T-helper 1 cell (primary cell): ENCODE measurements at places on chromosomes 13 and 19.

DNA sequence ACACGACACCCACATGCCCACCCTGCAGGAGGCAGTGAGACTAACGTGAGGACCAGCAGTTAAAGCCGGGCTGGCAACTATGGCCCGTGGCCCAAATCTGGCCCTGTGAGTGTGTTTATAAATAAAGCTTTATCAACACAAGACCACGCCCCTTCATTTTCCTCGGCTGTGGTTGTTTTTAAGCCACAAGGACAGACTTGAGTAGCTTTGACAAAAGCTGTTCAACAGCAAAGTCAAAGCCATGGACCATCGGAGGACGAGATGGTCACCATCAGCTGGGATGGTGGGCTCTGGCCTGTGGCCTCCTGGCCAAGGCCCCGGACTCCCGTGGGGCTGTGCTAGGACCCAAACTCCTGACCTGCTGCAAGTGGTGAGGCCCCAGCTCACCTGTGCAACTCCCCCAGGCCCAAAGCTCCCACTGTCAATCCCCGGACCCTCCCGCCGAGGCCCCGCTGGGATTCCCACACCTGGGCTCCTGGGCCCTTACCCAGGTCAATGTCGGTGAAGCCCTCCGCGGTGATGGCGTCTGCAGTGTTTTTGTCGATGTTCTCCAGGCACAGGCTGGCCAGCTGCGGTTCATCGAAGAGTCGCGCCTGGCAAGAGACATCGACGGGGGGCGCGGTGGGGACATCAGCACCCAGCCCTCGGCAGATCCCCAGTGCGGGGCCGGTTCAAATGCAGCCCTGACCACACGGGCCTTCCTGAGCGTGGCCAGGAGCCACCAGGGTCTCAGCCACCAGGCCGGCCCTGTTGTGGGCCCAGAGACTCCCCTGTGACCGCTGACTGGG, 25.1 kb downstream of the BTBD2 start:
- DNase-seq: no peak

GRCh38 chr19:58409010-58409790, 751 bp downstream of the ZNF584 start:
- DNase-seq: peak; percentile 26

DNA sequence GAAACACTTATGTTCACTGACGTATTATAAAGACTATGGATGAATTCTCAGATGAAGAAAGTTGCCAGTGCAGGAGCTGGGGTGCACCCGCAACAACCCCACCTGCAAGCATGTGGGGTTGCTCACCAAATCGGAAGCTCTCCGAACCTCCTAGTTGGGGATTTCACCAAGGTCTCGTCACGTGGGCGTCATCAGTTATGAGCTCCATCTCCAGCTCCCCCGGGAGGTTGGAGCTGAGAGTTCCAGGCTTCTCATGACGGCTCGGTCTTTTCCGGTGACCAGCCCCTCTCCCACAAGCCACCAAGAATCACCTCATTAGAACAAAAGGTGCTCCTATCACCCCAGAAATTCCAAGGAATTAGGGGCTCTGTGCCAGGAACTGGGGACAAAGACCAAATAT, 46.1 kb upstream of the TUBGCP3 start:
- no peak for DNase-seq

DNA sequence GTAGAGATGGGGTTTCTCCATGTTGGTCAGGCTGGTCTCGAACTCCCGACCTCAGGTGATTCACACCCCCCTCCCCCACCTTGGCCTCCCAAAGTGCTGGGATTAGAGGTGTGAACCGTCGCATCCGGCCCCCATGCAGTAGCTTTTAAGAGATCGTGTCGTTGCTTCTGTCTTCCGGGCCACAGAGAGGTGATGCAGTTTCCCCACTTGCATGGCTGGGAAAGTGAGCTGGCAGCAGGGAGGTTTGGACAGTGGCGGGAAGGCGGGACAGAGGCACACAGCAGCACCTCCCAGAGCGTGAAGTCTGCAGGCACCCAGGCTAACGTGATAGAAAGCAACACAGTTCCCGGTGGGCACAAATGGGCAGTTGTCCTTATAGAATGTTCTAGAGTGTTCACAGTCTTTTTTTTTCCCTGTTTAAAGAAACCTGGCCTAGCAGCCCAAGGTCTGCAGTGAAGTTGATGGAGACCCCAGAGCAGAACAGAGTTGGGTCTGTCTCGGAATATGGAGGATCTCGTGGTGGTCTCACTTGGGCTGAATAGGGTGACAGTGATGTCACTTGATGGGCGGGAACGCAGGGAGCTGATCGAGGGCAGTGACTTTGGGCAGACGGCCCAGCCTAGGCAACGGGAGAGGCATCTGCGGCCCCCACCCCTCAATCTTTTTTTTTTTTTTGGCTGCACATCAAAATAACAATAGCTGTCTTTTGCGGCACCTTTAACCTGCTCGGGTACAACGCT, 4.9 kb downstream of the UHRF1 start:
- no peak for DNase-seq

DNA sequence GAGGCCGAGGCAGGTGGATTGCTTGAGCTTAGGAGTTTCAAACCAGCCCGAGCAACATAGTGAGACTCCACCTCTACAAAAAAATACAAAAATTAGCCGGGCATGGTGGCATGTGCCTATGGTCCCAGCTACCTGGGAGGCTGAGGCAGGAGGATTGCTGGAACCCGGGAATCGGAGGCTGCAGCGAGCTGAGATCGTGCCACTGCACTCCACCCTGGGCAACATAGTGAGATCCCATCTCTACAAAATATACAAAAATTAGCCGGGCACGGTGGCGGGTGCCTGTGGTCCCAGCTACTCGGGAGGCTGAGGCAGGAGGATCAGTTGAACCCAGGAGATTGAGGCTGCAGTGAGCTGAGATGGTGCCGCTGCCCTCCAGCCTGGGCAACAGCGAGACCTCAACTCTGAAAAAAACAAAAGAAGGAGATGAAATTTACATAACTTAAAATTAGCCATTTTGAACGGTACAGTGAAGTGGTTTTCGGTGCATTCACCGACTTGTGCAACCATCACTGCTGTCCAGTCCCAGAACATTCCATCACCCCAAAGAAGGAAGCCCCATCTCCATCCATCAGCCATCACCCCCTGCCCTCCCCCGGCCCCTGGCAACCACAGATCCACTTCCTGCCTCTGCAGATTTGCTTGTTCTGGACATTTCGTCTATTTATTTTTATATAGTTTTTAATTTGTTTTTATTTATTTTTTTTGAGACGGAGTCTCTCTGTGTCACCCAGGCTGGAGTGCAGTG, 1.6 kb upstream of the AZU1 start:
- no peak for DNase-seq

DNA sequence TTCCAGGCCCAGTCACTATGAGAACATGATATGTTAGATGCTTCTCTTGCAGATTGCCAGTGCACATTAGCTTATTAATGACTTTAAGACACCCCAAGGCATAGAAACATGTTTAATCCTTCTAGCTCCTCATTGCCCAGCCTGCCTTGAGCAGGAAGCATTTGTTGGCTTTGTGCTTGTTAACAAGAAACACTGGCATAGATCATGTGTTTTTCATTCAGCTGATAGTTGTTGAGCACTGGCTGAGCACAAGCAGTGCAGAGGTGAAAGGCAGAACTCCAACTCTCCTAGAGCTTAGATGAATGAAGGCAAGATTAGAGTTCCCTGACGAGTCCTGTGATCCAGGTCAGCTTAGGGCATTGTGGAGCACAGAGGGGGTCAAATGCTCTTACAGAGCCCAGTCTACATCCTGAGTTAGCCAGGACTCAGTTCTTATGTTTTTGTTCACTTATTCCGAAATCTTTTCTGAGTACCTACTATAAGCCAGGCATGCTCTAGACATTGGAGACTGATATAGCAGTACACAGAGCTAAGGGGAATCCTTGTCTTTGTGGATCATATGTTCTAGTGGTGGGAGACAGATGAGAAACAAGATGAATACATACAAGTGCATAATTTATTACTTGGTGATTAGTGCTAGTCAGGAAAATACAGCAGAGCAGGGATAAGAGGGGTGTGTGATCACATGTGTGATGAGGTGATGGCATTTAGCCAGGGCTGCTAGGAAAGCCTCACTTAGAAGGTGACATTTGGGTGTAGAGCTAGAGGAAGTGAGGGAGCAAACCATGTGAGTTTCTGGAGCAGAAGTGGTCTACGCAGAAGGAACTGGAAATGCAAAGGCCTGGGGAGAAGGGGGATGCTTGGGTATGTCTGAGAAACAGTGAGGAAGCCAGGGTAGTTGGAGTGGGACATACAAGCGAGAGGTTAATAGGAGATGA, 101.2 kb downstream of the WASF3 start:
- no peak for DNase-seq

DNA sequence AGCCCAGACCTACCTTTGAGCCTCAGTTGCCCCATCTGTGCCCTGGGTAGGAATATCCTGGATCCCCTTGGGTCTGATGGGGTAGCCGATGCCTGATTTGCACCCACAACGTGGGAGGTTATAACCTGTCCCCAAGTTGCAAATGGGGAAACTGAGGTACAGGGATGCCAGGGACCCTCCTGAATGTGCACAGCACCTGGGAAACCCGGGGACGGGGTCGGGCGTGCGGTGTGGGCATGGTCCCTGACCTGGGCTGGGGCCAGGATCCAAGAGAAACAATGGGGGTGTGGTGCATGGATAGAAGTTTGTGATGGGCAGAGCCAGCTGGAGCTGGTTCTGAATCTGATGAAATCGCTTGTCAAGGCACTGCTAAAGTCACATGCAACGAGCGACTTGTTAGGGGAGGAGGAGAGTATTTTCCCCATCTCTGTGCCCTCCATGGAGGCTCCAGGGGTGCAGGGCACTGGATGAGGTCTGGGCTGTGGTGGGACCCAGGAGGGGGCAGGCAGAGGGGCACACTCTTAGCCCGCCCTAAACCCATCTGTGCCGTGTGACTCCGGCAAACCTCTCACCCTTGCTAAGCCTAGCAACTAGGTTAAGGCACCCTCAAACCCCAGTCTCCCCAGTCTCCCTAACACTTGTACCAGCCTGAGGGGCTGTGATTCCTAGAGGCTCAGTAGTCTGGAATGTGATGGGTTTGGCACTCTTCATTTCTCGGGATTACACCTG, 749 bp downstream of the GDF15 start:
- DNase-seq: no peak

GRCh38 chr19:45653634-45654033, 14.4 kb upstream of the GIPR start:
- DNase-seq: no peak

- no peak for DNase-seq
Observed at GRCh38 chr13:93338906-93339305, 112.3 kb downstream of the GPC6 start.
